KBM-7 (cell line): ENCODE measurements at places on chromosomes 3 and 15.

DNA sequence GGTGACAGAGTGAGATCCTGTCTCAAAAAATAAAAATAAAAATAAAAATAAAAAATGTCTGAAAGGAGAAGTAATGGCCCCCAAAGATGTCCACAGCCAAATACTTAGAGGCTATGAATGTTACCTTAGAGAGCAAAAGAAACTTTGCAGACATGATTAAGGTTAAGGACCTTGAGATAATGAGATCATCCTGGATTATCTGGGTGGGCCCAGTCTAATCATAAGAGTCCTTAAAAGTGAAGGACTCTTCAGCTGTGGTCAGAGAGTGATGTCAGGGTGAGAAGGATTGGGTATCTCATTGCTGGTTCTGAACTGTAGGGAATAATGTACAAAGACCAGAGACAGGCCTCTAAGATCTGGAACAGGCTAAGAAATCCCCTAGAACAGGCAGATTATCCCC lies 84.9 kb upstream of the POU1F1 start:
- no peak for DNase-seq

DNA sequence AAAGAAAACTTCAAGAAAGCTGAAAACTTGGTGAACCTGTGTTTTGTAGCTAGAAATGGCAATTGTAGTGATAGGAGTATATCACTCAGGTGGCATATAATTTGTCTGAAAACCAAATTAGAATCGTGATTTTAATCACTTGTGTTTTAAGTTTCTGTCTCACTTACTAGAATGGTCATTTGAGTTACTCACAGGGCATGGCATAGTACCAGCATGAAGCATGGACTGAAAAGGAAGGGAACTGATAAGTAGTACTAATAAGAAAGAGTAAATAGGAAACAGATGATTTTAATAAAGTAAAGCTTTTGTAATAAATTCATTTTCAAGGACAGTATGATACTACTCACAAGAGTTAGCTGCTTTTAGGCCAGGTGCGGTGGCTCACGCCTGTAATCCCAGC lies 22.1 kb downstream of the OSBPL11 start:
- DNase-seq, result no peak

GRCh38 chr15:63800241-63800640 lies 33.5 kb downstream of the HERC1 start:
- DNase-seq, result no peak

DNA sequence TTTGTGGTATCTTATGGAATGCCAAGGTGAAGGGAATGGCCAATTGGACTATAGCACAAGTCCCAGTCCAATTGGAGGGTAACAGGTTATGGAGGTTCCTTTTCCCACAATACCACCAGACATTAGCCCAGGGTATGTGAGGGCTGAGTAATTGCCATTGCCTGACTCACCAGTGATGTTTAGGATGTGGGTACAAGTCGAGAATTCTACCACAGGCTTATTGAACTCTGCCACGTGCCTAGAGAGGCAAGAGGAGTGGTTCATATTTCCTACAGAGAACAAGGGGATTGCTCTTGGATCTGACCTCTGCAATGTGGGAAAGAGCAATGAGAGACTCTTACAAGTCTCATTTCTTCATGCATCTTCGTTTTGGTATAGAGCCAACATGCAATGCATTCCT lies 85.0 kb upstream of the XCR1 start:
- no peak for DNase-seq

- DNase-seq, result no peak
Observed at GRCh38 chr15:57522148-57522547, 69.6 kb upstream of the MYZAP start.

GRCh38 chr3:121748680-121749275 lies 763 bp downstream of the GOLGB1 start:
- no peak for DNase-seq

DNA sequence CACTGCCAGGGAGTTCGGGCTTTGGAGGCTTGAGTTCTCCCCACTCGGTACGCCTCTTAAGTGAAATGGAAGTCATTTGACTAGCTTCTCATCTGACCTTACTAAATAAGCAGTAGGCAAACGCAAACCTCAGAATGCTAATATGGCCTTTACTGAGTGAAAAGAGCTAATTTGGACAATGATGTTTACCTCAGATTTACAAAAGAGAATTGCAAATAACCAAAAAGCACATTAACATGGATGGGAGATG lies 1.6 kb upstream of the RNU6-1 start:
- no peak for DNase-seq
